ENCODE measurements at places on chromosomes 7 and 10. TPM values are rescaled to one million over a fixed set of nuclear protein-coding genes. Genes with fewer than 3 reads are reported as not detected.

The OGDH gene
- total RNA-seq: 50.4 TPM

The HNRNPH3 gene
- total RNA-seq: 12.4 TPM

The PRSS2 gene
- total RNA-seq: 2.9 TPM

The GTPBP4 gene
- 24.3 TPM for total RNA-seq

The FLNC gene
- total RNA-seq: 98.9 TPM

The PPP1R17 gene
- not detected for total RNA-seq

The TMEM270 gene
- not detected for total RNA-seq

The POLR1F gene
- total RNA-seq: 16.0 TPM

The GIMAP1 gene
- under 0.01 TPM for total RNA-seq

Data from epithelial cell of alveolus of lung (primary cell).